SK-N-SH (cell line): ENCODE measurements at places on chromosomes 7 and 10. TPM values are rescaled to one million over a fixed set of nuclear protein-coding genes. Genes with fewer than 3 reads are reported as not detected.

The NUTM2B gene
- polyA plus RNA-seq, result 0.25 and 0.26 TPM in 2 replicates

- H3K27me3 ChIP-seq, result peaks cover 62% of the 10 kb centered on the region
- no peak overlapping the region for H3K4me3 ChIP-seq
- H3K27ac ChIP-seq, result no peak overlapping the region
- peak; percentile 43 for DNase-seq
These were observed 114.0 kb downstream of the PDGFA start for GRCh38 chr7:405489-406211.

DNA sequence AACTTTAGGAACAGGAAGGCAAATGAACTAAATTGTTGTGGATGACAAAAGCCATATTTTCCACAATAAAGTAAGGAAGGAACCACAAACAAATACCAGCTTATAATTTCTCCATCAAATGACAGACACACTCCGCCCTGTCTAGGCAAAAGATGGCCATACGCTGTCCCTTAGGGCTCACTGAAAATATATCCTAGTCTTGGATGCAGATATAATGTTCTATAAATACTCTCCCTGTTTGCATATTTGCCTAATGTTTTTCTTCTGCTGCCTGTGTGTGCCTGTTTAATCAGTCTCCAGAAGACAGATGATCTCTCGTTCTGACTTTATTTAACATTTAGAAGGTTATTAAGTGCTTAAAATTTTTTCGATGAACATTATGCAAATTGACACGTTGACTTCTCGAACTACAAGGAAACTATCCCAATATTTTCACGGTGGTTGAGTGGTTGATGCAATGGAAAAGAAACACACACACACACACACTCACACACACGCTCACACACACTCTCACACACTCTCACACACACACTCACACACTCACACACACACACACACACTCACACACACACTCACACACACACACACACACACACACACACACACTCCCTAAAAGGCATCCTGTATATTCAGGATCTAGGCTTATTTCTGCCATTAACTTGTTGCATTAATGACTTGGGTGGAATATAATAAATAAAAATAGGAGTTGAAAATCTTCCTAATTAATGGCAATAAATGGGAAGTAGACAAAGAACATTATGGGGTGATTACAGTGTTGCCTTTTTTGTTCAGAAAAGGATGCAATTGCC lies 297.1 kb downstream of the PRPF18 start:
- H3K36me3 ChIP-seq, result 0 out of 2 replicates have a peak, but pooled peaks cover 2% of the 10 kb centered on the region
- DNase-seq, result no peak
- no peak overlapping the region for H3K4me3 ChIP-seq
- peak overlapping the region; percentile 96 for H3K27ac ChIP-seq

The NODAL gene
- polyA plus RNA-seq, result not detected in 2 replicates

The ADAM22 gene
- polyA plus RNA-seq, result 3.0 and 4.8 TPM in 2 replicates

GRCh38 chr7:8044761-8045430 lies 76.3 kb downstream of the GLCCI1 start:
- H3K36me3 ChIP-seq, result no peaks in the 10 kb centered on the region
- H3K4me3 ChIP-seq, result no peak overlapping the region
- H3K27ac ChIP-seq, result no peak overlapping the region
- no peak for DNase-seq
- no peaks in the 10 kb centered on the region for H3K27me3 ChIP-seq

- no peak for DNase-seq
- H3K27ac ChIP-seq, result no peak overlapping the region
- H3K4me3 ChIP-seq, result no peak overlapping the region
- H3K36me3 ChIP-seq, result no peaks in the 10 kb centered on the region
These were observed 228.1 kb downstream of the CSTF2T start for GRCh38 chr10:51471271-51471670.

- no peak overlapping the region for H3K27ac ChIP-seq
- no peak overlapping the region for H3K4me3 ChIP-seq
- H3K4me1 ChIP-seq, result no peaks in the 10 kb centered on the region
- no peaks in the 10 kb centered on the region for H3K27me3 ChIP-seq
- H3K36me3 ChIP-seq, result peaks cover 62% of the 10 kb centered on the region
These were observed 89.7 kb downstream of the GALNT11 start for GRCh38 chr7:152115021-152115718.

- H3K27ac ChIP-seq, result no peak overlapping the region
- H3K4me1 ChIP-seq, result peaks cover 10% of the 10 kb centered on the region; the same call in 1 of the 2 replicates
- H3K36me3 ChIP-seq, result no peaks in the 10 kb centered on the region
These were observed 63.0 kb downstream of the TCERG1L start for GRCh38 chr10:131248376-131249165.

DNA sequence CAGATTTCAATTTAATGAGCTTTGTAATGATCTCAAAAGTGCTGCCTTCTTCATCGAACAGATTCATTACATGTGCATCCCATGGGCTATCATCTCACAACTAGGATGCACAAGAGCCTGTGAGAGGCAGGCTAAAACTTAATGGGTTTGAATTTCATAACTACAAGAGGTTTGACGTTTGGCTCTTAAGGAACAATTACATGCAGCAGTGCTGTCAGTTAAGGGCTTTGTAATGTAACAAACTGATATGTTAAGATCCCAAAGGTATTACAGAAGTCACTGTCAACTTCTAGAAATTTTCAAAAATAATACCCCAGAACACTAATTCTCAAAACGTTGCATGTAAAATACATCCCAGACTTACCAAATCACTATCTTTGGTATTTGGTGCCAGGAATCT lies 33.2 kb downstream of the KIF20B start:
- no peaks in the 10 kb centered on the region for H3K4me1 ChIP-seq
- no peak for DNase-seq
- H3K36me3 ChIP-seq, result peaks cover 40% of the 10 kb centered on the region
- H3K4me3 ChIP-seq, result no peak overlapping the region

DNA sequence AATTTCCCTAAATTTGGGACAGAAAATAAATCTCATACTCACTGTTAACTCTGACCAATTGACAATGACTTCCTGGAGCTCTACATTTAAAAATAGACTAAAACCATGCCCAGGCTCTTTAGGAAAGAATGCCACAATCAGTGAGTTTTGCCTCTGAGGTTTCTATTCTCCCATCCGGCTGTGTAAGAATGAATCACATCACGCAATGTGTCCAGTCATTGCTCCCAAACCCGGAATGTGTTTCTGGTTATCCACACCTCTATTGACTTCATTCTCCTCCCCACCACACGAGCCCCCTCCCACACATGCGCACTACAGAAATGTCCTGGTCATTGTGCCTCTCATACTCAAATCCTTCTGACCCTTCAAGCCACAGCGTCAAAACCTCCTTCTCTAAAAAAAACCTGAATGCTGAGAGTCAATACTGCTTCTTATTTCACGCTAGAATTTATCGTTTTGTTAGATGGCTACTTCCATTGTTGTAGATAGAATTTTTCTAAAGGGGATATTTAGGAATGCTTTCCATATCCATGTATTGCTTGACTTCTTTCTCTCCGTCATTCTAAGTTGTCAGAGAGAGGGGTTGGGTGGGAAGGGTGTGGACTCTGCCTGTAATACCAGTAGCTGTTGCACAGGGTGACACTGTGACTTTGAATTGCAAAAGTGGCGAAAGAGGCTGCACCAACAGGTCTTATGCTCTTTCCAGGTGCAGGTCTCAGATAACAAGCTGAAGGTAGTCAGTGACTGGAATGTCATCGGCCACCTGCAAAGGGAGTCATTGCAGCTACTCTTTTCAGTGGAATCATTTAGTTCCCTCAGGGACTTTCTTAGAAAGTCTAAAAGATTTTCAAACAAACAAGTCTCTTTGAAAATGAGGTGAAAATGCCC lies 356.6 kb downstream of the PAXIP1 start:
- no peaks in the 10 kb centered on the region for H3K4me1 ChIP-seq
- no peaks in the 10 kb centered on the region for H3K27me3 ChIP-seq
- DNase-seq, result no peak
- H3K36me3 ChIP-seq, result no peaks in the 10 kb centered on the region
- no peak overlapping the region for H3K27ac ChIP-seq
